ENCODE measurements at places on chromosomes 2 and 18.

DNA sequence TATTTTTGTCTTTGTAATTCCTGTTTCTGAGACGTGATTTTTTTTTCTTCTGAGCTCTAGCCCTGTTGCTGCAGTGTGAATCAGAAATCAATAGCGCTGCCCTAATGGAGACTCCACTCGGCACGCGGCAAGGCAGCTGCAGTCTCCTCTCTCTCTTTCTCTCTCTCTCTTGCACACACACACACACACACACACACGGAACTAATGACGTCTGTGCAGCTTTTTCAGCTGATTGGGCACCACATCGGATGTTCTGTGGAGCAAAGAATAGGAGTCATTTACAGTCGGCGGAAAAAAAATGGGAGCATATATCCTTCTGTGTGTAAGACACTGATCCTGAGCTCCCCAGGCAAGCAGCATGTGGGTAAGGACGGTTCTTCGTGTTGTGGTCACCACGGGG lies 2.0 kb upstream of the MYT1L start:
- no peak overlapping the region for H3K27ac ChIP-seq
- no peaks in the 10 kb centered on the region for H3K27me3 ChIP-seq
- no peak for DNase-seq
- no peaks in the 10 kb centered on the region for H3K36me3 ChIP-seq
- H3K4me3 ChIP-seq, result no peak overlapping the region

GRCh38 chr2:156695595-156695994 lies 259.4 kb downstream of the GPD2 start:
- H3K4me3 ChIP-seq, result no peak overlapping the region
- H3K27ac ChIP-seq, result no peak overlapping the region
- no peaks in the 10 kb centered on the region for H3K36me3 ChIP-seq
- no peak for DNase-seq

- H3K4me3 ChIP-seq, result no peak overlapping the region
- H3K36me3 ChIP-seq, result no peaks in the 10 kb centered on the region
- DNase-seq, result no peak
- H3K27me3 ChIP-seq, result no peaks in the 10 kb centered on the region
- H3K4me1 ChIP-seq, result peaks cover 22% of the 10 kb centered on the region
Measured at GRCh38 chr2:145410086-145410485, 890.2 kb upstream of the ZEB2 start.

GRCh38 chr2:27736031-27736889 lies 35.3 kb upstream of the MRPL33 start:
- H3K4me1 ChIP-seq, result no peaks in the 10 kb centered on the region
- no peak overlapping the region for H3K27ac ChIP-seq
- H3K36me3 ChIP-seq, result no peaks in the 10 kb centered on the region
- no peak for DNase-seq

DNA sequence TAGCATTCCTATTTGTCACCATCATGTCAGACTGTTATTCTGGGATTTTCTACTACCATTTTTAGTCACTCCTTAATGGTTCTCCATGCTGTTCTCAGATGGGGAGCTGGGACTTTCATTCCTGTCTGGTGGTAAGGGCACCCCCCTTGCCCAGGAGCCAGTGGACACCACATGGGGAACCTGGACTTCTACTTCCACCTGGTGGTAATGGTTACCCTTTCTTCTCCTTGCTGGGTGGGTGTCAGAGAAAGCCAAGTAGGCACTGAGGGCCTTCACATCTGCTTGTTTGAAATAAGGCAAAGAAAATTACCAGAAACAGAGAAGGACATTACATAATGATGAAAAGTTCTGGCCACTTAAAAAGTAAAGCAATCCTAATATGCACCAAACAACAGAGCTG lies 239.8 kb downstream of the FHOD3 start:
- no peaks in the 10 kb centered on the region for H3K4me1 ChIP-seq
- H3K36me3 ChIP-seq, result no peaks in the 10 kb centered on the region
- H3K27me3 ChIP-seq, result no peaks in the 10 kb centered on the region
- no peak overlapping the region for H3K4me3 ChIP-seq
- no peak overlapping the region for H3K27ac ChIP-seq

DNA sequence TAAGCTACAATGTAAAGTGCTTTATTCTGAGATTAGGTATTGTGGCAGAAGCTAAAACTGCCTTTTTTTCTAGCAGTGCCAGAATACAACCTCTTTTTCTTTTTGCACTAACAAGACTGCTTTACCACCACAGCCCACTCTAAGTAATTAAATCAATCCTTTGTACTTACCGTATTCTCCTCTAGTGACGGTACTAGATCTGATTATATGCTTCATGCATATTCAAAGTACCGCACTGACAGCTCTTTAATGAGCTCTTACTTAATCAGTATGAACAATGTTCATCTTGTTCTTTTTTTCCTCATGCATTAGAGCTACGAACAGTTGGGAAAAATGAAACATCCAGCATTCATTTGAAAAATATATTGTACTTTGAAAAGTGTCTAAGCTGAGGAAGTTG lies 16.1 kb upstream of the OTX1 start:
- no peak overlapping the region for H3K27ac ChIP-seq
- no peaks in the 10 kb centered on the region for H3K36me3 ChIP-seq
- H3K27me3 ChIP-seq, result no peaks in the 10 kb centered on the region
- no peaks in the 10 kb centered on the region for H3K4me1 ChIP-seq
- DNase-seq, result no peak

GRCh38 chr2:84849271-84849952 lies 31.5 kb downstream of the TRABD2A start:
- H3K36me3 ChIP-seq, result no peaks in the 10 kb centered on the region
- H3K27ac ChIP-seq, result no peak overlapping the region
- H3K4me1 ChIP-seq, result no peaks in the 10 kb centered on the region
- H3K4me3 ChIP-seq, result no peak overlapping the region
- DNase-seq, result no peak

GRCh38 chr18:13797157-13797611 lies 26.8 kb upstream of the MC5R start:
- peaks cover 26% of the 10 kb centered on the region for H3K4me1 ChIP-seq
- no peak overlapping the region for H3K27ac ChIP-seq
- no peaks in the 10 kb centered on the region for H3K36me3 ChIP-seq

- no peaks in the 10 kb centered on the region for H3K4me1 ChIP-seq
- H3K4me3 ChIP-seq, result no peak overlapping the region
- H3K27me3 ChIP-seq, result no peaks in the 10 kb centered on the region
- DNase-seq, result no peak
Measured at GRCh38 chr2:213861638-213862037, 549.2 kb upstream of the VWC2L start.

- H3K36me3 ChIP-seq, result no peaks in the 10 kb centered on the region
- no peak overlapping the region for H3K27ac ChIP-seq
- H3K4me3 ChIP-seq, result no peak overlapping the region
- no peaks in the 10 kb centered on the region for H3K27me3 ChIP-seq
- H3K4me1 ChIP-seq, result no peaks in the 10 kb centered on the region
- DNase-seq, result peak; percentile 89
Measured at GRCh38 chr2:60152226-60152833, 401.1 kb downstream of the BCL11A start.

DNA sequence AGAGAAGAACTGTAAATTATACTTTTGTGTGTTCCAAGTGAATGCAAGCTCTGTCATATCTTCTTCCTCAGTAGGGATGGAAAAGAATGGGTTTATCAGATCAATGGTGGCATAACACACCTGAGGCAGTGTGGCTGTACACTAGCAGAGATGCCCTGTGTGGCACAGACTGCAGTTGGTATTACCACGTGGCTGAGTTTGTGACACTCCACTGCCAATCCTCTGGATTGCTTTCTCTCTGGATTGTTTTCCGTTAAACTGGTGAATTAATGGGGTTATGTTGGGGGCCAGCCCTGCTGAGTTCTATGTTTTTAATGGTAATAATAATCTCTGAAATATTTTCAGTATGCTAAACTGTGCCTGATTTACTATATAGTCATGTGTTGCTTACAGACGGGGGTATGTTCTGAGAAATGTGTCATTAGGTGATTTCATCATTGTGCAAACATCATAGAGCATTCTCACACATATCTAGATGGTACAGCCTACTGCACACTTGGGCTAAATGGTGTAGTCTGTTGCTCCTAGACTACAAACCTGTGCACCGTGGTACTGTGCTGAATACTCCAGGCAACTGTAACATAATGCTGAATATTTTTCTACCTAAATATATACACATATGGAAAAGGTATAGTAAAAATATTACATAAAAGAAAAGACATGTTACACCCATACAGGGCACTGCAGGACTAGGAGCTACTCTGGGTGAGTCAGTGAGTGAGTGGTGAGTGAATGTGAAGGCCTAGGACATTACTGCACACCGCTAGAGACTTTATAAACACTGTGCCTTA lies 84.7 kb upstream of the ST6GAL2 start:
- no peaks in the 10 kb centered on the region for H3K36me3 ChIP-seq
- no peak overlapping the region for H3K27ac ChIP-seq
- no peak overlapping the region for H3K4me3 ChIP-seq
- no peaks in the 10 kb centered on the region for H3K27me3 ChIP-seq
- no peak for DNase-seq

GRCh38 chr2:216596236-216596979 lies 36.8 kb upstream of the IGFBP2 start:
- DNase-seq, result no peak
- H3K4me1 ChIP-seq, result no peaks in the 10 kb centered on the region
- H3K4me3 ChIP-seq, result no peak overlapping the region
- H3K27me3 ChIP-seq, result no peaks in the 10 kb centered on the region
- no peak overlapping the region for H3K27ac ChIP-seq
- no peaks in the 10 kb centered on the region for H3K36me3 ChIP-seq

DNA sequence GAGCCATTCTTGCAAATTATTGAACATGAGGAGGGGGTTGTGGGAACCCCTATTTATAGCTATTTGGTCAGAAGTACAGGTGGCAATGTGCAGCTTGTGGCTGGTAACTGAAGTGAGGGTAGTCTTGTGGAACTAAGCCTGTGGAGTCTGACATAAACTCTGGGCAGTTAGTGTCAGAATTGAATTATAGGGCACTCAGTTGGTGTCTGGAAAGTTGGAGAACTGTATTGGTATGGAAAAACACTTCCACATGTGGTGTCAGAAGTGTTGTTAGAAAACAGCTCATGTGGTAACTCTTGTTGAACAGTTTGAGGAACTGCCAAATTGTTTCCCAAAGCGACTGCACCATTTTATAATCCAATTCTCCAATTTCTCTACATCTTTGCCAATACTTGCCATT lies 7.5 kb downstream of the RALBP1 start:
- peak overlapping the region; percentile 13 for H3K4me3 ChIP-seq
- H3K4me1 ChIP-seq, result peaks cover 26% of the 10 kb centered on the region
- H3K27me3 ChIP-seq, result no peaks in the 10 kb centered on the region
- H3K36me3 ChIP-seq, result peaks cover 45% of the 10 kb centered on the region

GRCh38 chr2:240429872-240430491 lies 5.5 kb upstream of the GPC1 start:
- no peak for DNase-seq
- H3K4me3 ChIP-seq, result no peak overlapping the region
- H3K36me3 ChIP-seq, result no peaks in the 10 kb centered on the region
- H3K27ac ChIP-seq, result no peak overlapping the region
- no peaks in the 10 kb centered on the region for H3K27me3 ChIP-seq

DNA sequence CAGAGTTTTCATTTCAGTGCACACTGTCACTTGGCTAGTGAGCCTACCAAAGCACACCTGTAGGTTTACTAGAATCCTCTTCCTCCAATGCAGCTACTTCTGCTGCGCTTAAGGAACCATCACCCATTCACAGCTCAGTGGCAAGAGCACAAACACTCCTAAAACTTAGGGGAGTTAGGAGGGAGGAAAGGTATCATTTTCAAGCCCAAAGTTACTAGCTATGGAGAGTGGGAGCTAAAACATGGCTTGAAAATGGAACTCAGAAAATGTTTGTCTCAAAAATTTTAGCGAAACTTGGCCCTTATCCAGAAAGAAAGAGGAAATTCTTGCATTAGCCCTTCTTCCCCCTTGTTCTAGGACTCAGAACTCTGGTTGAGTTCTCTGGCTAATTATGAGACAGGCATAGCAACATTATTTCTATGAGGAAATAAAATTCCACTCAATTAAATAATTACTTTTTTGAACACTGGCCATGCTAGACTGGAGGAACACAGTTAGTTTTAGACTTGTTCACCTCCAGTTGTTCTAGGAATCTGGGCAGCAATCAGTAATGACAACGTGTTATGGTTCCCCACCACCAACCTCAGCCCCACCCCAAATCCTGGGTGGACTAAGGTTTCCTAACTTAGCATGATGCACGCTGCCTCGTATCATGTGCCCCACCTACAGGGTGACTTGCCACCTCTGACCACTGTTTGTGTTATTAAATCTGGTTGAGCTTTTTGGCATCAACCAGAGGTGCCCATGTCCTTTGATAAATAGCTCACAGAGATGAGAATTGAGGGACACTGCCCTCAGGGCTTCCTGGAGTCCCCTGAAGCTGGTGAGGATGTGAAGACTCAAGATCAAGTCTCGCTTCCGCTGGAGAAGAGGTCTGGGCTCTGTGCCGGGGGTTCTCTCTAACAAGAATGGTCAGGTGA lies 32.8 kb downstream of the LPIN2 start:
- no peaks in the 10 kb centered on the region for H3K27me3 ChIP-seq
- H3K4me3 ChIP-seq, result peak overlapping the region; percentile 28
- DNase-seq, result peak; percentile 69
- H3K27ac ChIP-seq, result no peak overlapping the region

- H3K4me1 ChIP-seq, result peaks cover 59% of the 10 kb centered on the region
- H3K4me3 ChIP-seq, result peak overlapping the region; percentile 88
- H3K36me3 ChIP-seq, result no peaks in the 10 kb centered on the region
- no peaks in the 10 kb centered on the region for H3K27me3 ChIP-seq
Measured at GRCh38 chr18:76495435-76496193, 572 bp upstream of the ZNF516 start.
